ENCODE measurements at places on chromosomes 7 and 10.

DNA sequence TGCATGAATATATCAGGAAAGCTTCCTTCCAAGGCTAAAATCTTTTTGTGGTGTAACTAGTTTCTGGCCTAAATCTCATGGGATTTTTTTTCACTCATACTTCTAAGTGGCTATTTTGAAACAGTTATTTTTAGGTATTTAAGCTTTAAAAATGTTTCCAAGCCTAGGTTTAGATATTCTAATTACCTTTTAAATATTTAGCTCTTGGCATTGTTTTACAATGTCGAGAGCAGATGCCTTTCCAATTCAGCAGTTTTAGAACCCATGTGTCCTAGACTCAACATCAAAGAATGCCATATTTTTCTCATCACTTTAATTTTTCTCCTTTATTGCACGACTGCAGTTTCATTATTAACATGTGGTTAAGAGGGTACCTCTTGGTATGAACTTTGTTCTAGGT lies 27.1 kb upstream of the STOX1 start:
- DNase-seq = no peak

- DNase-seq = no peak
Observed at GRCh38 chr10:113359655-113360054, 193.2 kb upstream of the HABP2 start.

DNA sequence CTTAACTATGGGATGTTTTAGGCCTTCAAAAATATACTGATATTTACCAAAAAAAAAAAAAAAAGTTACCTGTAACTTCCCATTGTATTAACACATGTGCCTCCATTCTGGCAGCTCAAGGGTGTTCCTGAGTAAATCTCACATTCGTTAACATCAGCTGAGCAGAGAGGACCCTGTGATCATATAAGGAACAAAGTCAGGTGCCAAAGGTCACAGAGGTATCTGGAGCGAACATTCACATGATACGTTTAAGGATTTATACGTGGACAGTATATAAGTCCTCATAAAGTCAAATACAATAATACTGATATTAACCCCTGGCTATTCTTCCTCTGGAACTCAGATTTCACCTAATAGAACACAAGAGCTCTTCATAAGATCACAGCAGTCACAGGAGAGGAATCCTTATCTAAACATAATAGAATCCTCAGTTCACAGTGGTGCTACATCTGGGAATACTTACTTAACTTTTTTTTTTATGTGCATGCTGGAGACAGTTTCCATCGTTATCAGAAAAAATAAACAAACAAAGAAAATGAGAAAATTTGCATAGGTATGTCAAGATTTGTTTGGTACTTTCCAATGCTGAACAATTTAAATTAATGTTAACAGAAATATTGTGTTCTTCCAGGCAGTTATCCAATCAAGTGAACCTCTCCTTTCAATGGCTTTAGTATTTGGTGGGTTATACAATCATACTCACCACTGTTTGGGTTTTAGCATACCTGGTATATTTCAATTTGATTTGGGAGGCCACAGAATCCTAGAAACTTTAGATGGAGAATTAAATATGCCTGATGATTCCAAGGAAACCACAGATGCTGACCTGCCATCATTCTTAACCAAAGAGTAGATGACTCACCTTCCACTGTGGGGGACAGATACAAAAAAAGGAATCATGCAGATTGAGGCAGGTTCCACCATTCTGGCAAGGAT lies 6.6 kb downstream of the CUBN start:
- DNase-seq = no peak

DNA sequence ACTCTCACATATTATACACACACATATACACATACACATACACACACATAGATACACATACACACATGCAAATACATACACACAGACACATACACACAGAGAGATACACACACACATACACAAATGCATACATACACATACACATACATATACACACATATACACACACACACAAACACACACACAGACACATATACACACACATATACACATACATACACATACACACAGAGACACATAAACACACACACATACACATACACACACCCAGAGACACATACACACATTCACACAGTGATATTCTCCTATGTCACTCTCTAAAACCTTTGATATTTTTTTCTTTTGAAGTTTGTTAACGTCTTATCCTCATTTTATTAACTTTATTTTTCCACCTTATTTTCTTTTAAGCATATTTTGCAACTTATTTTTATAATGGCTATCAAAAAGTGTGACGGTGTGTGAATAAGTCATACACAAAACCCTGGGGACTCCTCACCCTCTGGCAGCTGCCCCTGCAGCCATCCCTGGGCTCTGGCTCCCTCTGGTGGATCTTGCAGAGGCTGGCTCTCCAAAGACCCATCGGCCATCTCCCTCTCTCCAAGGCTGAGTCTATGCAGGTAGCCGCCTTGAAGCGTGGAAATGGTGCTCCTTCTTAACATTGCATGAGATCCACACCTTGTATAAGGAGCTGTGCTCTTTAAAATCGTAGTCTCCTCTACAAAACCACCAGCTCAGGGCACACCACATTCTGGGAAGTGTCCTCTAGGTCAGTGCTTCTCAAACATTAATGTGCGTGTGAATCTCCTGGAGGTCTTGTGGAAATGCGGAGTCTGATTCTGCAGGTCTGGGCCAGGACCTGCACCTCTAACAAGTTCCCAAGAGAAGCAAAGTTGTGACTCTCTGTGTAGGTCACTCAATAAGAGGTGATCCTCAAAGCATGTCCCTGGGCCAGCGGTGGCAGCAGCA lies 4.1 kb upstream of the C10orf120 start:
- peak; percentile 49 for DNase-seq

- no peak for DNase-seq
Observed at GRCh38 chr10:59585046-59585700, 124.5 kb downstream of the SLC16A9 start.

GRCh38 chr7:64880322-64881297 lies 22.5 kb upstream of the ZNF273 start:
- no peak for DNase-seq

DNA sequence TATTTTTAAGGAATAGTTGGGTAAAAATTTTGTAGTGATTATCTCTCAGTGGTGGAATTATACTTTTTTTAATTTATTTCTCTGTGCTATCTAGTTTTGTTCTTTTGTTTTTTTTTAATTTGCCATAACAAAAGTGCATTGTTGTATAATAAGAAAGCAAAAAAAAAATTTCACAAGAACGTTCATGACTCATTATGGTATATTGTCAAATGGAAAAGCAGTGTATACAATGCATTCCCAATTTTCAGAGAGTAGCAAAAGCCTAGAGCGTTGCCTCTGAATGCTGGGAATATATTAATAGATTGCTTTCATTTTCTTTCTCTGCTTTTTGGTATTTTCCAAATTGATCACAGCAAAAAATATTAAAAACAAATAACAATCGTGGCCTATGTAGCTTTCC lies 46.3 kb upstream of the GPAM start:
- DNase-seq = no peak

- DNase-seq = no peak
Observed at GRCh38 chr10:48880016-48880705, 59.5 kb downstream of the LRRC18 start.

- DNase-seq = no peak
Observed at GRCh38 chr7:131105294-131105798, 222.3 kb upstream of the MKLN1 start.

DNA sequence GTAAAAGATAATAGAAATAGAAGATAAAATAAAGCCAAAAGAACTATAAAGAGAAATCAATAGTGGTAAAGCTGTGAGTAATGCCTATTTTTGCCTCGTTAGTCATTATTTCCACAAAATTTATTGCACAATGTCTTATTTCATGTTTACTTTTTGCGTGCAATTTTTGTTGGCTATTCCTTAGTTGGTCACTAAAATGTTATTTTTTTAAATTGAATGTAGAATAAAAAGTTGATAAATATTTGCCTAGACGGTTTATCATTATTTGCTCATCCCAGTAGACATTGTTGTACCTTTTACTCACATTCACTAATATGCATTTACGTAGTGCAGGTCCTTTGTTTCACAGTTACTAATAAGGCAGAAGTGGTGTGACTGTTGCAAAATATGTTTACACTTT lies 227.8 kb upstream of the BMPER start:
- no peak for DNase-seq

GRCh38 chr10:99444383-99445045 lies 14.1 kb upstream of the GOT1 start:
- no peak for DNase-seq

GRCh38 chr10:104337521-104337984 lies 712 bp downstream of the ITPRIP start:
- no peak for DNase-seq

DNA sequence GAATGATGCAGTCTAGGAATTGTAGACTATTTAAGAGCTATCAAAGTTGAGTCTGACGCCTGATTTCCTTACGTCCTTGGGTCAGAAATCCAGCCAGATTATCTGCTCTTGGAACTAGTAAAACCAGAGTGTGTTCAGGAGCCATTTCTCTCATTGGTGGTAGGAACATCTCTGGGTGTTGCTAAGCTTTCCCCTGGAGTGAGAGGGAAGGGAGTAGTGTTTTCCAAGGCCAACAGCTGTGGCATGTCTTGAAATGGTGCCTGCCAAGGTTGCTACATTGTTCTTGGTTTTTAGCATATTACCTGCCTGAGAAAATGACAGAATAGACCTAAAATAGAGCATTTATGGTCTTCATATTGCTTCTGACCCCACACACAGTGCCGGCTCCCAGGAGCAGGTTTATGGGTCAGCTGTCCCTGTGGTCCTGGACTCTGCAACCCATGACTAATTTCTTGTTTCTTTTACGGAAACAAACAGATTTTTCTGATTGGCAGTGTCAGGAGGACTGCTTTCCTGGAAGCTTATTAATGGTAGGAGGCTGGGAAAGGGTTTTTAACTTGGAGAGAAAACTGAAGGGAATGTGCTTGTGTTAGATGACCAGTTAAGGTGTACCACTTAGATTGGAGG lies 17.5 kb downstream of the GBF1 start:
- no peak for DNase-seq

GRCh38 chr10:93746844-93747284 lies 10.9 kb upstream of the LGI1 start:
- no peak for DNase-seq

GRCh38 chr10:77833225-77833624 lies 93.3 kb downstream of the DLG5 start:
- DNase-seq = no peak

DNA sequence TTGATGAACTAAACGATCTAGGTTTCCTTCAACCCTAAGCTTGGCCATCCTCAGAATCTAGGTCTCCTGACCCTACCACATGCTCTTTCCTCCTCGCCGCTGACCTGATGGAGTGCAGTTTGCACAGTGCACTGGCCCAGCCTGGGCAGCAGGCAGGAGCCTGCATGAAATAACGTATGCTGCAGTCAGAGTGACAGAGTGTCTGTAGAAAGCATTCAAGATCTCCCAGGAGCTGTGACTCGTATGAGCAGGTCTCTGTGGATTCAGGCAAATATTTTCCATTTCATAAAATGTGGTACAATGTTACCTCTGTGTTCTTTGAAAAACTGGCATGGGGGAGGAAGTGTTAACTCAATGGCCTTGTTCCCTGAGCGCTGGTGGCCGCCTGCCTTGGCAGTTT lies 441.8 kb downstream of the RPS24 start:
- no peak for DNase-seq

DNA sequence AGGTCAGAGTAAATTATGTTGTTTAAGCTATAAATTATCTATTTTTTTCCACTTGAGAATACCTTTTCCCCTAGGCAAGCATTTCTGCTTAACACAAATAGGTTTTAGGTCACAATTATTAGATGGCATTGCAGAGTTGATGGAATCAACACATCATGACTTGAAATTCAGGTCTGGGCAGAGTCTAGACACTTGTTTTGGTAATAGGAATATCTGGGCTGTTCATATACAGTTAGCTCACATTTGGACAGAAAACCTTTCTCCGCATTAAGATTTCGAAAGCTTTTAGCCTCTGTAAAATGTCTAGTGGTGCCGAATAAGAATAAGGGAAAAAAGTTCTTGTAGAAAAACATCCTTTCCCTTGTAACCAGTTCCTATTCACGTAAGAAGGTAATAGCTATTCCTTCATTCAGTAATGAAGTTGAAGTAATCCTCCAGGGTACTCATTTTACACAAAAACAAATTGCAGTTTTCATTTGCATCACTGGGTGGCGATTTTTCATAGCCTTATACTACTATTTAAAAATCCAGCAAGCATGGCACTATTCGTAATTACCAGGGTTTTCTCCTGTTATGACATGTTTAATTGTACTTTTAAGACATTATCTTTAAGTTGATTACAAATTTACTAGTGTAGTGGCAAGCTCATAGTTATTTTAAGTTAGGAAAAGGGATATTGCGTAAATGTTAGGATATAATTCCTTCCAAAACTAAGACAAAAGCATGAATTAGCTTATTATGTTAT lies 37.0 kb downstream of the RPA3 start:
- DNase-seq = no peak

- DNase-seq = no peak
Observed at GRCh38 chr10:114168450-114169009, 5.5 kb downstream of the CCDC186 start.

GRCh38 chr10:47329855-47330254 lies 7.6 kb downstream of the GDF2 start:
- no peak for DNase-seq

DNA sequence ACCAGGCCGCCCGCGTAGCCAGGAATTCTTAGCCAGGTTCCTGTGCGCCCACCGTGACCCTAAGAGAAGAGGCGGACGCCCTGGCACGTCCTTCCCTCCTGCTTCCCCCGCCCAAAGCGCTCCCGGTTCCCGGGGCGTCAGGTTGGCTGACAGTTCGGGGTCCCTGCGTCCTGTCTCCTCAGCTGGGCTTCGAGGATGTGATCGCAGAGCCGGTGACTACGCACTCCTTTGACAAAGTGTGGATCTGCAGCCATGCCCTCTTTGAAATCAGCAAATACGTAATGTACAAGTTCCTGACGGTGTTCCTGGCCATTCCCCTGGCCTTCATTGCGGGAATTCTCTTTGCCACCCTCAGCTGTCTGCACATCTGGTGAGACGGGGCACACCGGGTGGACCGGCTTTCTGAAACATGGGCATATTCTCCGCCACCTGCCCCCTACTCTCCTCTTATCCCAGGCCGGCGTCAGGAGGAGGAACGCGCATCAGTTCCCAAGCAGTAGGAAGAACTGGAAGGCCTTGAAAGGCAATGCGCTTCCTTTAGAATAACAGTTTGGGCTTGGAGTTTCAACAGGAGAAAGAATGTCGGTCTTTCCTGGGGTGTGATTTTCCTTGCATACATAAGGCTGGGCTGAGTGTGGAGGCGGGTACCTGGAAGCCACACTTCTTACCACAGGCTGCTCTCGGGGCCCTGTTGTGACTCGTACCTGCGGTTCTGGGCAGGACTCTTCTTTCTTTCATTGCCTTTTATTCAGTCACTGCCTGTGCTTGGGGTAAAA lies 728 bp downstream of the CAV2 start:
- DNase-seq = peak; percentile 40
